ENCODE measurements at places on chromosomes 4 and X. TPM values are rescaled to one million over a fixed set of nuclear protein-coding genes. Genes with fewer than 3 reads are reported as not detected.

GRCh38 chrX:114841051-114841450 lies 176.4 kb downstream of the IL13RA2 start:
- no peak for DNase-seq
- no peak overlapping the region for H3K27ac ChIP-seq
- no peaks in the 10 kb centered on the region for H3K4me1 ChIP-seq
- H3K4me3 ChIP-seq = no peak overlapping the region
- H3K36me3 ChIP-seq = no peaks in the 10 kb centered on the region

- H3K36me3 ChIP-seq = no peaks in the 10 kb centered on the region
- no peak overlapping the region for H3K27ac ChIP-seq
- no peak overlapping the region for H3K4me3 ChIP-seq
- H3K27me3 ChIP-seq = no peaks in the 10 kb centered on the region
Observed at GRCh38 chr4:131584587-131584986, 1564.5 kb upstream of the PCDH10 start.

- H3K27ac ChIP-seq = no peak overlapping the region
- no peaks in the 10 kb centered on the region for H3K27me3 ChIP-seq
- no peak overlapping the region for H3K4me3 ChIP-seq
- H3K36me3 ChIP-seq = no peaks in the 10 kb centered on the region
- H3K4me1 ChIP-seq = no peaks in the 10 kb centered on the region
- DNase-seq = no peak
Observed at GRCh38 chr4:42785817-42786216, 106.7 kb upstream of the GRXCR1 start.

DNA sequence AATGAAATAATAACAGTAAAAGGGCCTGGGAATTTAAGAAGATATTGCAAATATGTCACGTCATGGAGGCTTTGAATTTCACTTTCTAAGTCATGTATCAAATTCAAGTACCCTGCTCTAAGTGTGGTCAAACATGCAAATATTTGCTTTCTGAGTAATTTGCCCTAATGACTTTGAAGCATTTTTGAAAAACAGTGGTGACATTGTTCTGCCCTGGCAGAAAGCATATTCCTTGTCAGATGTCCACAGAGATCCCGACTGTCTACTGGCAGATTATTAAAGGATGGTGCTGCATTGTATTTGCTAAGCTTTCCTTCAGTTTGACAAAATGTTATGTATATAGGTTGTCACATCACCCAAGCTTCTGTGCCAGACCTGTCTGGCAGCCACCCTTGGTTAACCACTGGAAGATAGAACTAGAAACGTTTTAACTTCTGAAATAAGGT lies 92.5 kb downstream of the ANK2 start:
- no peak overlapping the region for H3K4me3 ChIP-seq
- H3K27ac ChIP-seq = no peak overlapping the region
- no peaks in the 10 kb centered on the region for H3K27me3 ChIP-seq
- H3K4me1 ChIP-seq = peaks cover 10% of the 10 kb centered on the region

DNA sequence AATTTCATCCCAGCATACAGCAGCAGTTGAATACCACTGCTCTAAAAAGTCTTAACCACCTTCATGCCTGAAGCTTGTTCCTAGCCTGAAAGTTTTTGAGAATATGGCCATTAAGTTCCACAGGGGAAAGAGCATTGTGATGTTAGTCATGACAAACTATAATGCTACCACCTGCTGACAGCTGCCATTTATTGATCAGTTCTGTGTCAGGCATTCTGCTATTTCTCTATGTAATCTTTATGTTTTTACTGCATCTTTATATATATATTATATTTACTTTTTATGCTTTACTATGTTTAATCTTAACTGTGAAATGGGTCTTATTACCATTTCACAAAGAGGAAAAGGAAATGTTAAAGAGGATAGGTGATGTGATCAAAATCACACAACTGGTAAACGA lies 54.0 kb downstream of the ARX start:
- no peak for DNase-seq
- H3K4me3 ChIP-seq = no peak overlapping the region
- H3K27me3 ChIP-seq = no peaks in the 10 kb centered on the region
- no peaks in the 10 kb centered on the region for H3K4me1 ChIP-seq

GRCh38 chrX:15497865-15498264 lies 2.7 kb upstream of the BMX start:
- H3K4me3 ChIP-seq = no peak overlapping the region
- H3K4me1 ChIP-seq = no peaks in the 10 kb centered on the region
- peak; percentile 38 for DNase-seq

GRCh38 chrX:68048774-68049173 lies 384.5 kb downstream of the OPHN1 start:
- H3K27me3 ChIP-seq = no peaks in the 10 kb centered on the region
- H3K27ac ChIP-seq = no peak overlapping the region
- DNase-seq = no peak
- no peaks in the 10 kb centered on the region for H3K4me1 ChIP-seq
- H3K36me3 ChIP-seq = no peaks in the 10 kb centered on the region
- H3K4me3 ChIP-seq = no peak overlapping the region

The C1QTNF7 gene
- 2.2 TPM for total RNA-seq

The TCEAL6 gene
- total RNA-seq = not detected

The MTTP gene
- total RNA-seq = 0.19 TPM

The PRRG3 gene
- total RNA-seq = 0.44 TPM
